AG08396 (cell line): ENCODE measurements at places on chromosomes 1 and 21.

DNA sequence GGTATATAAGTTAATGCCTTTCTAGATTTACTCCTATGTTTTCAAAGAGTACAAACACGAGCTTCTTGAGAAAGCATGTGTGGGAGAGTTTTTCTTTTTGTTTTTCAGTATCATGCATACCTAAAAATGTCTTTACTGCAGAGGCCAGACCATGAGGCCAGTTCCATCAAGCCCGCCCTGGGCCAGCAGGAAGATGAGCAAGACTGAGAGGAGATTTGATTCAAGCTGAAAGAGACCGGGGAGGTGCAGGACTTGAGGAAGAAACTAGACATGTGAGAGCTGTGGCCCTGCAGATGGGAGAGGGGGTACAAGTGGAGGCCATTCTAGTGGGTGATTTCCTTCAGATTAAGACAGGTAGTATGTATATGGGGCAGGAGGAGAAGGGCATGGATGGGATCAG is 33.4 kb upstream of the NTPCR start:
- DNase-seq, result no peak

- no peak for DNase-seq
Measured at GRCh38 chr1:203539831-203540546, 46.0 kb downstream of the OPTC start.

- DNase-seq, result peak; percentile 28
Measured at GRCh38 chr1:151763990-151764389, 694 bp upstream of the MRPL9 start.

DNA sequence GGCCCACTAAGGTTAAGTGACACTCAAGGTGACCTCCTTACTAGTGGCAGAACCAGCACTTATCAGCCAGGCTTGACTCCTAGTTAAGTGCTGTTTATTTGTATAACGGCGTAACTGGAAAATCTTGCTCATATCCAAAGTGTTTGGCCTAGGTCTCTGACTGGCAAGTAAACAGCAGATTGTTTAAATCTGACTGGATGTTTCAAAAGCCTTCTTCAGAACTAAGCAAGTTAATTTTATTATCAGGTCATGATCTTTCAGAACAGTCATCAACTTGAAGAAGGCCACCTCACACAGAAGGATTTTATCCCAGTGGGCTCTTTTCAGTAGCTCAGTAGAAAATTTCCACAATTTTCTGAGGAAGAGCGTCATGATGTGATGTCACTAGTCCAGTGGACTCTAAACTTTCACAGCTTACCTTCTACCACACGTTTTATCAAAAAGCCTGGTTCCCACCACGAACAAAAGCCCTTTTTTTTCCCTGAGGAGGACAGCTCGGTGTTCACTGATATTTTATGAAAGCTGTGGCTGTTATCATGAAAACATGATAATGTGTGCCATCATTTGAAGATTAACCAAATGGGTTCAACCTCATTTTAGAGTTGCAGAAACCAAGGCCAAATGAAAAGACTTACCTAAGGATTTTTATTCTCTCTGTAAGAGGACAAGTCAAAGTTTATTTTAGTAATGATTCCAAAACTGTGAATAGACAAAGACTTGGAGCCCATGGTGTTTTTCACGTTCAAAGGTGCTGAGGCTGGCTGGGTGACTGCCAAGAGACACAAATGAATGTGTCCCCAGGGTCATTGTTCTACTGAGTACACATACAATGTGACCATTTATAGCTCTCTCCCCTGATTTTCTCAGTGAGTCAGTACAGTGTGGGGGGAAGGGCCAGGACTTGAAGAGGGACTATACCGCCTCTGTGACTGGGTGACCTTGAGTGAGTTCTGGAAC is 9.1 kb downstream of the SGIP1 start:
- DNase-seq, result peak; percentile 23

- no peak for DNase-seq
Measured at GRCh38 chr1:193264313-193265065, 78.1 kb upstream of the B3GALT2 start.

GRCh38 chr1:219265026-219265515 is 91.4 kb downstream of the LYPLAL1 start:
- DNase-seq, result no peak

DNA sequence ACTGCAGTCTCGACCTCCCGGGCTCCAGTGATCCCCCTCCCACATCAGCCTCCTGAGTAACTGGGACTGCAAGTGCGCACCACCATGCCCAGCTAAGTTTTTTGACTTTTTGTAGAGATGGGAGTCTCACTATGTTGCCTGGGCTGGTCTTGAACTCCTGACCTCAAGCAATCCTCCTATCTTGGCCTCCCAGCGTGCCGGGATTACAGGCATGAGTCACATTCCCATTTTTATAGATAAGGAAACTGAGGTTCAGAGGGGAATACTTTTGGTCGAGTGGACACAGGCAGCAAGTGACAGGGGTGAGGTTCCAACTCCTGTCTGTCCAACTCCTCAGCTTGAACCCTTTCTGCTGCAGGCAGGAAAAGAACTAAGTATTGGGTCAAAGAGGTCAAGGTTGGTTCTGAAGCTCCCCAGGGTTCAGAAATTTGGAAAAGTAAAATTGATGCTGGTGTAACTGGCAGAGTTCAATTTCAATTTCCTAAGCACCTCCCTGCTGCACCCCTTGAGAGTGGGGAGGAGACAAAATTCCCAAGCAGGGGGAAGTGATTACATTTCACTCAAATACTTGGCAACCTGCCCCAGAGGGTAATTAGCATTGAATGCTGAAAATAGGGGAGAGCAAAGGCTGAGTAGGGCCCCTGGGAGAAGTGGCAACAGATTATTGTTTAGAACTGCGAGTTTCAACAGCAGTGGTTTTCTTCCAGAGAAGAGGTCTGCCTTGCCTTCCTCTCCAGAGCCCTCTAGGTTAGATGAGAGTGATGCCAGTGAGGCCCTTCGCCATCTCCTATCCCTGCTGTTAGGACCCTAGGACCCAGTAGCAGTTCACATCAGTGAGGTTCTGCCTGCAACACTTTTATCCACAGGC is 17.5 kb upstream of the ALPL start:
- no peak for DNase-seq

- no peak for DNase-seq
Measured at GRCh38 chr1:25654109-25654660, 37.6 kb downstream of the MAN1C1 start.

GRCh38 chr1:38014171-38014570 is 1.6 kb downstream of the UTP11 start:
- no peak for DNase-seq

- DNase-seq, result no peak
Measured at GRCh38 chr21:44752671-44753235, 41.4 kb upstream of the TSPEAR start.

- no peak for DNase-seq
Measured at GRCh38 chr1:205580923-205581180, 51.0 kb downstream of the ELK4 start.

GRCh38 chr1:225880636-225881035 is 1.5 kb downstream of the TMEM63A start:
- DNase-seq, result no peak

GRCh38 chr1:149849947-149850360 is 49.4 kb upstream of the BOLA1 start:
- DNase-seq, result no peak

GRCh38 chr1:172882791-172883386 is 167.9 kb downstream of the TNFSF18 start:
- DNase-seq, result no peak

DNA sequence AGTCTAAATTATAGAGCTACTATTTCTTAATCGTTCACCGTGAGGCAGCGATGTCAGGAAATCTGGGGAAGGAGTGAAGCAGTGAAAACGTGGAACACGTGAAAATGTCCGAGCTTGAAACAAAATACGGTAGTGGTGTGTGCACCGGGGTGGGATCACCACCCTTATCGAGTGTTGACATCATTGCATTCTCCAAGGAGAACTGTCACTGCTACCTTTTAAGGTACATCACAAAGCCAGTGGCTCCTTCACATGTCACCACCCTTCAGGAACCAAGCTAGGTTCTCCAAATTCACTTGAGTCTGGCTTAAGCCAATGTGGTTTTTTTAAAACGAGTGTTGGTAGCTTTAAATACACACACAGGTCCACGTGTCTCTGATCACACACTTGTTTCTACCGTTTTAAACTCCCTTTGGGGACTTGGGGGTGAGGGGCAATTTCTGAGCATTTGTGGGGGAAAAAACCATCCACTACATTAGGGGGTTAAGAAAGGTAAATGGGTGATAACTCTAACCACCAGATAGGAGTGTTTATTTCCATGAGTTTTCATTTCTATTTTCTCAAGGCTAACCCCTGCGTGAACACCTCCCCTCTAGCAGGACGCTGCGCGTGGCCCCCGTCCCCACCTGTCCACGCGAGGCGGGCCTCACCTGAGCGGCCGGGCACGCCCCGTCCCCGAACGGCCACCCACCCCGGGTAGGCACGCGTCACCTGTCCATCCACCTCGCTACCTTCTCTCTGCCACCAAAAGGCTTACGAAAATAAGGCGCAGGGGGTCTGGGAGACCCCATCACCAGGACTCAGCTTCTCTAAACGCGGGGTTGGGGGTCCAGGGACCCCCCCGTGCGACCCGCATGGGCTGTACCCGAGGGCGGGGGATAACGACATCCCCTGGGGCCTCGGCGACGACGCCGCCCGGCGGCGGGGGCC is 978 bp downstream of the PRDM15 start:
- DNase-seq, result peak; percentile 71

DNA sequence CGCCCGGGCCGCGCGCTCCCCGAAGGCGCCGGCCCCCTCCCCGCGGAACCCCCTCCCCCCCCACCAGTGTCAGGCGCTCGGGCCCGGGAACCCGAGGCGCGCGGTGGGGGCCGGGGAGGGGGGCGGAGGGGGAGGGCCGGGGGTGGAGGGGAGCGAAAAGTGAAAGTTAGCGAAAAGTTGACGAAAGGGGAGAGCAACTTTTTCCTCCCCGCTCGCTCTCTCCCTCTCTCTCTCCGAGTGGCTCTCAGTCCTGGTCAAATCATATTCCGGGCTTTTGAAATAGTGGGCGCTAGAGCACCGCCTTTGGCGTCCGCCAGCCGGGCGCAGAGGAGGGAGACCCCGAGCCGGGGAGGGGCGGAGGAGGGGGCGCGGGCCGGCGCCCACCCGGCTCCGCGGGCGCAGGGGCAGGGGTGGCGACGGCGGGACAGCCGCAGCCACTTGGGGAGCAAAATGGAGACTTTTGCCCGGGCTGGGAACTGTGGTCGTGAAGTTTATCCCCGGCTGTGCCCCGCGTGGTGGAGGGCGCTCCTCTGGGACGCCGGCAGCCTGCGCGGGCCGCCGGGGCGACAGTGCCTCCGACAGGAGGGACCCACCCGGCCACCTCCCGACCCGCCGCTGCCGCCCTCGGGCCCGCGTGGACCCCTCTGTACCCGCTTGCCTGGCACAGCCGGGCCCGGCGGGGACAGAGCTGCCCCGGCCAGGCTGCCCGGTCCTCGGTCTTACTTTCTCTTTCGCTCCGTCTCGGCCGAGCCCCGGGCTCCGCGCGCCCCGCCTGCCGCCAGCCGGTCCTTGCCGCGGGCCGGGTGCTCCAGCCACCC is 697 bp downstream of the PRDM16 start:
- DNase-seq, result peak; percentile 88

- peak; percentile 93 for DNase-seq
Measured at GRCh38 chr1:201468844-201469644, at the start of gene PHLDA3. Gene PHLDA3, minus strand, starts transcription at chr1:201469188. Its CDS starts 402 bp downstream, at chr1:201468786.

DNA sequence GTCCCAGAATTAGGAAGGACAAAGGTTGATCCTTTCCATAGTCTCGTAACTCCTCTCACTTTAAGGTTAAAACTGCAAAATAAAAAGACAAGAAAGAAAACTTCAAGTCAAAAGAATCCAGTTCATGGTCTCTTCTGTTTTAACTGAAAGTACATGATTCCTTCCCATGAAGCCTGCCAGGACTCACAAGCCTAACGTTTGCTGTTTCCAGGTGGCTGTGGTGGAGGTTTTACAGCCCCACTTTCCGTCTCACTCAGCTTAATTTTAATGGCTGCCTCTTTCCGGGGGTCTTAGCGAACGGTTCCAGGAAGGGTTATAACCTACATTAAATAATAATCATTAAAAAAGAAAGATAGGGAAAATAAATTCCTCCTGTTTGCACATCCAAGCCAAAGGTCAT is 136.8 kb upstream of the SPAG17 start:
- DNase-seq, result no peak

DNA sequence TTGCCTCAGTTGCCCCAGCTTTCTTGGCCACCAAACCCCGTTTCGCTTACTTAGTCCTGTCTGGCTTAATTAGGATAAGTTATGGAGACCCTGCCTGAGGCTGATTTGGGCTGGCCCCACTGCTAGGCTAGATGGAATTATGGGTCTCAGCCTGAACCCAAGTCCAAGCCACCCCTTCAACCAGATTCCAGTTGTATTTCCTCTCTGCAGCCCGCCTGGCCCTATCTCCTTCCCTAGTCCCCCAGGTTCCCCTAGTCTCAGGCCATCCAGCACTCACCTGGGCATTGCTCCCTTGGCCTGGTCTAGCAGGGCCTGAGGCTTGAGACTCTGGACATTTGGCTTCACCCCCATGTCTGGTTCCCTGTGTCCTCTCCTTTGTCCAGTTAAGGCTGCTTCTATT is 111.7 kb upstream of the IPO9 start:
- DNase-seq, result no peak

GRCh38 chr1:212618466-212619210 is 10.1 kb downstream of the ATF3 start:
- DNase-seq, result no peak

GRCh38 chr21:27298465-27298864 is 331.6 kb upstream of the ADAMTS5 start:
- DNase-seq, result no peak

DNA sequence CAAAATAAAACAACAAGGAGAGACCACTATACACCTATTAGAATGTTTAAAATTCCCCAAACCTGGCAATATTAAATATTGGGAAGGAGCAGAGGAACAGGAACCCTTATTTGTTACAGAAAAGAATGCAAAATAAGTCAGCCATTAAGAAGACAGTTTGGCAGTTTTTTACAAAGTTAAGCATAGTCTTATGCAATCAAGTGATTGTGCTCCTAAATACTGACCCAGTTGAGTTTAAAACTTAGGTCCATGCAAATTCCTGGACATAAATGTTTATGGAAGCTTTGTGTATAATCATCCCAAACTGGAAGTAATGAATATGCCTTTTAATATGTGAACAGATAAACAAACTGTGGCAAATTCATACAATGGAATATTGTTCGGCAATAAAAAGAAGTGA is 72.9 kb upstream of the RGS4 start:
- DNase-seq, result no peak

- DNase-seq, result no peak
Measured at GRCh38 chr1:211711315-211711705, 35.9 kb upstream of the NEK2 start.

DNA sequence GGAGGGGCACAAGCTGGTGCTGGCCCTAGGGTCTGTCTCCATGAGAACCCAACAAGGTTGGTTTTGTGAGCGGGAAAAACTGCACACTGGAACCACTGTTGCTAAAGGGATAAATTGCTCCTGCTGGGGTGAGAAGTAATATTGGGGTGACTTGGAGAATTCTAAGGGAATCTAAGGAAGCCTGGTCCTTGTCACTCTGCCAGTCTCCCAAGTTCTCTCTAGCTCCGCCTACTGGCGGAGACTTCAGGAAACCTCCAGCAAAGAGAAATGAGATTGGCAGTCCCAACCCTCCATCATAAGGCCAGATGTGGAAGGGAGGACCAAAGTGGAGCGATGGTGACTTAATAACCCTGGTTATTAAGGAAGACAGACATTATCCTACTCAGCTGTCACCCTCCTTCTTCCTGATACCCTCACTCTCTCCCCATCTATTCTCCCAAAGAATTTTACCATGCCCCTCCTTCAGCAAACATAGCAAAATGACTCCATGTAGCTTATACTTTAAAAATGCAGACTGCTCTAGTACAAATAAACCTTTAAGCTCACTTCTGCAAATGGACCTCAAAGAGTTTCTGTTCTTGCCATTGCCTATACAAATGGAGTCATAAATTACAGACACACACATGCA is 2.7 kb downstream of the LCE1F start:
- peak; percentile 51 for DNase-seq
